CD14-positive monocyte (primary cell): ENCODE measurements at places on chromosomes 7 and 10.

DNA sequence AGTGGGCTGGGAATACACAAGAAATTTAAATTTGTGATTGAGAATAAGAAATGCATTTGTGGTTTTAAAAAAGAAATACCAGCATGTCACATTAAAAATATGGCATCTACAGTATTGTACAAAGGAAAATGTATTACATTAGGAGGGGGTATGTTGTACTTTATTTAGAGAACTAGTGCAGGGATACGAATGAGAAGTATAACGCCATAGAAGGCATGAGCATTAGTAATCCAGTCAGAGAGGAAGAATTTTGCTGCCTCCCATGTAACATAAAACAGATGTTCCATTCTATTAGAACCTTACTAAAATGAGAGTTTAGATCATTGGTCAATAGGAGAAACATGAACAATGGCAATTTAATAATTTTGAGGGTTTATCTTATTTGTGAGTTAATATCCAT is 182.2 kb downstream of the ADK start:
- peaks cover 9% of the 10 kb centered on the region for H3K4me1 ChIP-seq
- no peak overlapping the region for H3K4me3 ChIP-seq
- no peak for DNase-seq
- H3K27me3 ChIP-seq = no peaks in the 10 kb centered on the region
- H3K36me3 ChIP-seq = peaks cover 6% of the 10 kb centered on the region

DNA sequence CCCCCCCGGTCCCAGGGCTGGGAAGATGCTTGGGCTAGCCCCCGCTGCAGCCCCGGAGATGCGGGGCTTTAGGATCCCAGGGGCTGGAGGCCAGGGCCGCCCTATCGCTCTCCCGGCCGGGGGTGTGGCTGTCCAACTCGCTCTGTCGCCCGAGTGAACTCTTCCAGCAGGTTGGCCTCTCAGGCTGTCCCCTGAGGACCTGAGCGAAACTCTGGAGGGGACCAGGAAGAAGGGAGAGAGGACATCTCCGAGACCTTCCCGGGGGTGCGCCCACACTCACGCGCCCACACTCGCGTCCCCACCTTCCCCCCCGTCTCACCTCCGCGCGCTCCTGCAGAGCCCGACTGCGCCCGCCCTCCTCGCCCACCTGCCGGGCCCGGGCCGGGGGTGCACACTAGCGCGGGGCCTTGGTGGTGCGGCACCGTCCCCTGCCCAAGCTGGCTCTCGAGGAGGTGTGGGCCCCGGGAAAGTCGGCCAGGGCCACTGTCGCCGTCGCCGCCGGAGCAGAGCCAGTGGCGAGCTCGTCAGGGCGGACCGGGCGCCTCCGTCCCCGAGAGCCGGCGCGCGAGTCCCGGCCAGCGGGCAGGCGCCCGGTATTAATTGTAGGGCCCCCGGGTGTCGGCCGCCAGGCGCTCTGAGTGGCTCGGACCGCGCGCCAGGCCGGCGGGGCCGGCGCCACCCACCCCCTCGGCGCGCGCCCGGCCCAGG is 101.7 kb upstream of the SVIL start:
- H3K36me3 ChIP-seq = no peaks in the 10 kb centered on the region
- DNase-seq = no peak
- peak overlapping the region; percentile 91 for H3K4me3 ChIP-seq
- H3K27ac ChIP-seq = peak overlapping the region; percentile 93
- peaks cover 9% of the 10 kb centered on the region for H3K27me3 ChIP-seq

- DNase-seq = no peak
- no peak overlapping the region for H3K4me3 ChIP-seq
- no peak overlapping the region for H3K27ac ChIP-seq
- no peaks in the 10 kb centered on the region for H3K4me1 ChIP-seq
These were observed 76.6 kb downstream of the DGKB start for GRCh38 chr7:14825912-14826311.

- no peak overlapping the region for H3K27ac ChIP-seq
These were observed 2.0 kb downstream of the MYOZ1 start for GRCh38 chr10:73639286-73639685.
